Stimulated activated CD8-positive, alpha-beta memory T cell treated with anti-CD3 and anti-CD28 coated beads, Interleukin-15, amount 100 ng/mL, for 4 hours (primary cell): ENCODE measurements at places on chromosomes 13 and 19.

GRCh38 chr13:38394777-38395496 lies 45.3 kb downstream of the UFM1 start:
- no peak for DNase-seq

- no peak for DNase-seq
Observed at GRCh38 chr19:13585512-13585911, 79.2 kb upstream of the CACNA1A start.

- DNase-seq, result no peak
Observed at GRCh38 chr19:11191273-11191755, 6.0 kb downstream of the KANK2 start.

DNA sequence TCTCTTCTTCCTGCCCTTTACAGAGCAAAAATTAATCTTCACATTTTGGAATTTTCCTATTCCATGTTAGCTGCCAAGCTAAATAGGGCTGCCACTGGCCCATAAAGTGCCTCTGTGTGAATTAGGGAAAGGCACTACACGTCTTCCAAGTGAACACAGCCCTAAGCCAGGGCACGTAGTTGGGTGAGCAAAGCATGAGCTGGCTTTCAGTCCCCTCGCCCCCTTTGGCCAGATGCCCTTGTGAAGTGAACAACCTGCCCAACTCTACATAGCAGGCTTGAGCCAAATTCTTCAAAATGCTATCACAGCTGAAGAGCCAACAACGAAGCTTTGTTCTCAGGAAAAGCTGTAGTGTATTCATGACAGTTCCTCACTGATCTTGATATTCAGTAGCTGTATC lies 213.1 kb downstream of the OXGR1 start:
- no peak for DNase-seq

DNA sequence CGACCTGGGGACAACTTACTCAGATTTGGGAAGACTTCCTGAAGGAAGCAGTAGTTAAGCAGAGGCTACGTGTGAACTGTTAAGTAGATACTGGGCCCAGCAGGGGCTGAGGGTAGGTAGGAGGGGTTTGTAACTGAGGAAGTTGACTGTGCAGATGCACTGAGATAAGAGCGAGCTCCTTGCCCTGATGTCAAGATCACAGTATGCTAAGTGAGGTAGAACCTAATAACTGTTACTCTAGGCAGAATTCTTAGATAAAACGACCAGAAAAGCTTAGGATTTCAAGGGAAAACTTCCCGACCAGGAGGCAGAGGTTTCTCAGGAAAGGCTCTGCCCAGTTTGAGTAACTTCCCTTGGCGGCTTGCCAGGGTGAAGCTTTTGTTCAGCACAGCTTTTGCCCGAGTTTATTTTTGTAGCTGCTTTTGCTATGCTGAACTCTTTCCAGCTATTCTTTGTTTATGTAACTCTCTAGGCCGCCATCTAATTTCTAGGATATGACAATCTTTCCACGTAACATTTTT lies 632.1 kb downstream of the DIAPH3 start:
- DNase-seq, result no peak

- DNase-seq, result no peak
Observed at GRCh38 chr13:37686501-37686900, 87.9 kb upstream of the POSTN start.

GRCh38 chr19:57559008-57559403 lies 657 bp downstream of the ZNF550 start:
- no peak for DNase-seq

DNA sequence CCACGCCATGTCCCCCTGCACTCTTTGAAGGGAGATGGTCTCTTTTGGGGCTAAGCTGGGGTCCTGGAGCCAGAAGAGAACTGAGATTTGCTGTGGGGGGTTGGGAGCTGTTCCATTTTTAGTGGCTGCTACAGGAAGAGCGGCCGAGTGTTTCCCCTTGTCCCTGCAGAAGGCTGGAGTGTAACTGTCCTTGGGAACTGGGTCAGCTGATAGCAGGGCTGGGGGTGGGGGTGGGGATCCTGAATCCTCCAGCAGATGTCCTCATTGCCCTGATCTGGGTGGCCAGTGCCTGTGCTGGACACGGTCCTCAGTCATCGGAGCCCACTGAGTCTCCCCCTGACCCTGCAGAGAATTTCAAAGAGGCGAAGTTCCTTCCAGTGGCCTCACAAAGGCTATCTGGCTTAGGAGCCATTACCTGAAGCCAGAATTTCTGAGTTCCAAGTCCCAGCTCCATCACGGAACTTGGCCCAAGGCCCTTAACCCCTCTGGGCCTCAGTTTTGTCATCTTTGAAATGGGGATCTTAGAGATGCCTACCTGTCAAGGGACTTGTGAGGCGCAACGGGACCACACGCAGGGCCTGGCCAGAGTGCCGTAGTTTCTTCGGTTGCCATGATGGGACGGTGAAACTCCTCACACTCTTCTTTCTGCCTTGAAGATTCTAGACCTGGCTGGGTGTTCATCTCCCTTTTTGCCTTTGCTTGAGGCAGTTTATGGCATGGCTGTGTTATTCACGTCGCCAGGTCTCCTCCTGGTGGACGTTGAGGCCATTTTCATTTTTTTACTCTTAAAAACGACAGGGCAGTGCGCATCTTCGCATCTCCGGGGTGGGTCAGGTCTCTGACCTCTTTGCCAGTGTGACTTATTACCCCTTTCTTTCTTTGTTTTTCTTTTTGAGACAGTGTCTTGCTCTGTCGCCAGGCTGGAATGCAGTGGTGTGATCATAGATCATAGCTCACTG lies 51.9 kb downstream of the DNM2 start:
- DNase-seq, result no peak

- DNase-seq, result no peak
Observed at GRCh38 chr13:67045357-67045756, 184.8 kb downstream of the PCDH9 start.

DNA sequence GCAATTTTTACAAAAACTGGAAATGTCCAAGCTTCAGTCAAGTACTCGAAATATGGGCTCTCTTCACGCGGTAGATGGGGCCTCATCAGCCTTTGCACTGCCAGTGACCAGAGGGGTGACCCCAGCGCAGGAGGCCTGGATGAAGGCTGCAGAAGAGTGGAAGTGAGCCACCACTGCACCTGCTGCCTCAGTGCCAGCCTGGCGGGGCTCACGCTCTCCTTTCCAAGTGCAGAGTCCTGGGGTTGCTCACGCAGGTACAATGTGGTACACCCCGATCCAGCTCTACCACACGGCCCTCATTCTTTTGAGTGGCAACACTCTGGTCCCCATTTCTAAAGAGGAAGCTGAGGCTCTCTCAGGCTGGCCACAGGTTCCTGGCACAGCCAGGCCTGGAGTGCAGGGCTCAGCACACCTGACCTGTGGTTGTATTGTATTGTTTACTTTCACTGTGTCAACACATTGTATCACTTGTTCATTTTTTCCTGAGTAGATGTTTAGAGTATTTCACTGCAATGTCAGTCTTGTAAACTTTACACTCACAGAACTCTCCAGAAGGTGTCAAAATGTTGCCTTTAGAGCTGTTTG lies 97.3 kb upstream of the SOX1 start:
- DNase-seq, result no peak

DNA sequence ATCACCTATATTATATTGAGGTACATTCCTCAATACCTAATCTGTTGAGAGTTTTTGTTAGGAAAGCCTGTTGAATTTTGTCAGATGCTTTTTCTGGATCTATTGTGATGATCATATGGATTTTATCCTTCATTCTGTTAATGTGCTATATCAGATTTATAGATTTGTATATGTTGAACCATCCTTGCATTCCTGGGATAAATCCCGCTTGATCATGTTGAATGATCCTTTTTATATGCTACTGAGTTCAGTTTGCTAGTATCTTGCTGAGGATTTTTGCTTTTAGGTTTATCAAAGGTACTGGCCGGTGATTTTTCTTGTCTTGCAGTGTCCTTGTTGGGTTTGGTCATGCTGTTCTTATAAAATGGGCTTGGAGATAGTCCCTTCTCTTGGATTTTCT lies 12.0 kb upstream of the ZNF331 start:
- no peak for DNase-seq

DNA sequence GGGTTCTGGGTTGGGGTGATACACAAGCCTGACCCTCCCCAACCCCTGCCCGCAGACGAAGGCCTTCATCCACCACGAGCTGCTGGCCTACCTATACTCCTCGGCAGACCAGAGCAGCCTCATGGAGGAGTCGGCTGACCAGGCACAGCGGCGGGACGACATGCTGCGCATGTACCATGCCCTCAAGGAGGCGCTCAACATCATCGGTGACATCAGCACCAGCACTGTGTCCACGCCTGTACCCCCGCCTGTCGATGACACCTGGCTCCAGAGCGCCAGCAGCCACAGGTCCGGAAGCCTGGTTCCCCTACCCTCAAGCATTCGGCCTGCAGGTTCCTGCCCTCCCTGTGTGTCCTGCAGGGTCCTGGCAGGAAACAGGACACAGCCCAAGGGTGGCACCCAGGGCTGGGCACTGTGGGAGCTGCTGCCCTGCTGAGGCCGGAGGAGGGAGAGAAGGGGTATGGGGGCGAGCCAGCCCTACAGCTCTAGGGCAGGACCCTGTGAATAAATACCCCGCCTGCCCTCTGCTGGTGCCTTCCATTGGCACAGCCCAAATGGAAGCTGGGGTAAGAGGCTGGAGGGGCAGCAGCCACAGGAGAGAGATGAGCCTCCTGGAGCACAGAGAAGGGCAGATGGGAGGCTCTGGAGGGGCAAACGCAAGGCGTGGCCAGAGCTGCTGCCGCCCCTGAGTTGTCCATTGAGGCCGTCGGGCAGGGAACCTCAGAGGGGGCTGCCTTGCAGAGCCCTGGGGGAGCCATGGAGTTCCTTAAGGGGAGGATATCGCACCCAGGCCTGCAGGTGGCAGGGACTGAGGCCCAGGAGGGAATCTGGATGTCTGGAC lies 6.8 kb downstream of the TMED1 start:
- DNase-seq, result no peak
